ENCODE measurements at places on chromosomes 1 and 21.

GRCh38 chr1:113197719-113198330 is 124.8 kb downstream of the LRIG2 start:
- no peak for DNase-seq

DNA sequence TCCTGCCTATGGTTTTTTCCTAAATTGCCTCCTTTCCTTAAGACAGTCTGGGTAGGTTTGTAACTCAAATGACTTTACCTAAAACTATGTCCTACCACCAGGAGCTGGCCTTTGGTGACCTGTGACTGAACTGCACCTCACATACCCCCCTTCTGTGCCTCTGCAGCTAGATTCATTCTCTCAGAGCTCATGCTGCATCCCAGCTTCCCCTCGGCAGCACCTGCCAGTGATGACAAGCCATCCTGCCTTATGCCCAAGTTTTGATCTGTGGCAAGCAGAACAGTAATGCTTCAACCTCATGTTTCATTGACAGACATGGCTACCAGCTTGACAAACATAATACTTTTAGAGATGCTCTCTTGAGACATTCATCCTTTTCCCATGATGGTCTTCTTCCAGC is 141.9 kb downstream of the TSEN15 start:
- no peak for DNase-seq

DNA sequence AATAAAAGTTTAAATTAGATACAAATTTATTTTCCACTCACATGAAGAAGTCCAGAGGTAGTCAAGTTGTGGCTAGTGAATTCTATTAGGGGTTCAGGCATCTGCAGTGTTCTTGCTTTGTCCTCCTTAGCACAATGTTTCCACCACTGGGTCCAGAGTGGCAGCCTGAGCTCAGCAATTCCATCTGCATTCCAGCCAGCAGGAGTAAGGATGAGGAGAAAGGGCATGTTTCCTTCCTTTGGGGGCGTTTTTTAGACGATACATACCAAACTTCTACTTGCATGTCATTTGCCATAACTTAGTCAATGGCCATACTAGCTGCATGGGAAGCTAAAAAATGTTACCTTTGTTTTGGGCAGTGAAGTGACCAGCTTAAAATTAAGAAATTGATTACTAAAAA is 98.5 kb upstream of the VANGL1 start:
- no peak for DNase-seq

DNA sequence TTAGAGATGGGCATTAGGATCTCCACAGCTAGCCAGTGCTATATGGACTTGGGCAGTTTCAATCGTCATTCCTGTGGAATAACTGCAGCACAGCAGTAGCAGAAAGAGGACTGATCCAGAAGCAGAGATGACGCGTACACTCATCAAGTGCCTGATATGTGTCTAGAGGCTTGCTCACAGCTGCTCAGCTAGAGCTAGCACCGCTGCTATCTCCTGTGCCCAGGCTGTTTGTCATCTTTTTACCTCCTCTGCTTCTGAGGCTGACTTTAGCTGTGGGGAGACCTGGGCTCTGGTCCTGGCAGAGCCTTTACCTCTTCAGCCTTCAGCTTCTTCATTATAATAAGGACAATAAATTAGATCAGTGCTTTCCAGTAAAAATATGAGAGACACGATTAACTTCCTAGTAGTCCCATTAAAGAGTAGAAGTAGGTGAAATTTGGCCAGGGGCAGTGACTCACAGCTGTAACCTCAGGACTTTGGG is 5.3 kb downstream of the TENT5C start:
- DNase-seq, result peak; percentile 13

DNA sequence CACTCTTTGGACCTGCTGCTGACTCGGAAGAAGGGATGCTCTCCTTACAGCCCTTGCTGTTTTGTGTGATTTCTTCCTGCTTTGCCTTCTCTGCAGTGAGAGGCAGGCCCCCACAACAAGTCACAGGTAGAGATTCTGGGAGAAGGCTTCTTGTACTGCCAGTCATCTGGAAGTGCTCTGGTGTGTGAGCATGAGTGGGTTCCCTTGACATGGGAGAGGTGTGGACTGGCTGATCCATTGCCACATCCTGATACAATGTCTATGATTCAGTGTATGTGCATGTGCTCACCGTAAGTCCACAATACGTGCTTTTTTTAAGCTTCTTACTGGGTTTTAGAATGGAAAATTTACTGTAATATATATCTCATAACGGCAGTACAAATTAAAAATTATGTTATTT is 46.0 kb upstream of the PLA2G4A start:
- no peak for DNase-seq

GRCh38 chr1:168921629-168922028 is 184.9 kb upstream of the ATP1B1 start:
- DNase-seq, result no peak

- no peak for DNase-seq
Measured at GRCh38 chr21:17343055-17343454, 169.8 kb upstream of the CXADR start.

- no peak for DNase-seq
Measured at GRCh38 chr1:13808729-13809131, 108.7 kb downstream of the PRDM2 start.

GRCh38 chr1:155909894-155910293 is 1.3 kb downstream of the RIT1 start:
- DNase-seq, result no peak

GRCh38 chr21:34890724-34891612 is 158.1 kb downstream of the RUNX1 start:
- no peak for DNase-seq

DNA sequence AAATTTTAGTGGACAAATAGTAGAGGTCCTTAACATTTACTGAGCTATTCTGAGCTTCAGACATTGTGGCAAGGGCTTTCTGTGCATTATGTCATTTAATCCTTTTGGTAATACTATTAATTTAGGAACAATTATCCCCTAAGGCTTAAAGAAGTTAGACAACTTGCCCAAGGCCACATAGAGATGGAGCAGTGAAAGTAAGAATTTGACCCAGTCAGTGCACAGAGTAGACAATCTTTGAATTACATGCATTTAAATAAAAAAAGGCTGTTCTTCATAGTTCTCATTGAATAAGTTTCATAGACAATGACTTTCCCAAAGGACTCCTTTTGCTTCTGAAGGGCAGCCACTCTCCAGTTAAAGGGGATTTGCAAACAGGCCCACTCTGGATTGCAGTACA is 142.7 kb downstream of the RUNX1 start:
- no peak for DNase-seq

DNA sequence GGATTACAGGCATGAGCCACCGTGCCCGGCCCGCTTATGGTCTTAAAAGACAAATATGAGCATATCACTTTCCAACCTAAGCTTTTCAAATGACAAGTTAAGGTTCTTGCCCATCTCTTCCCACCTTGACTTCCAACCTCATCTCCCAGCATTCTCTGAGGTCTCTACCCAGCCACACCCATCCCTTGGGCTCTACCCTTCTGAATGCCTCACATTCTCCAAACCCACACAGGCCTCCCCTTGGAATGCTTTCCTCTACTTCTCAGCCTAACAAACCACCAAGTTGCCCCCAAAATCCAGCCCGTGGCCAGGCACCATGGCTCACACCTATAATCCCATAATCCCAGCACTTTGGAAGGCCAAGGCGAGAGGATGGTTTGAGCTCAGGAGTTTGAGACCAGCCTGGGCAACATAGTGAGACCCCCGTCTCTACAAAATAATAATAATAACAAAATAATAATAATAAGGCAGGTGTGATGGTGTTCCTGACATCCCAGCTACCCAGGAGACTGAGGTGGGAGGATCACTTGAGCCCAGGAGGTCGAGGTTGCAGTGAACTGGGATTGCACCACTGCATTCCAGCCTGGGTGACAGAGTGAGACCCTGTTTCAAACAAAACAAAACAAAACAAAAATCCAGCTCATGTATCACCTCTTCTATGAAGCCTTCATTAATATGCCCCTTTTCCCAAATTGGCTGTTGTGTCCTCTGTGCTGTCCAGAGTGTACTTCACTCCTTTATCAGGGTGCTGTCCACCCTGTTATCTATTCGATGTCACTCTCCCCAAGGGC is 11.2 kb downstream of the DCST2 start:
- no peak for DNase-seq

- DNase-seq, result no peak
Measured at GRCh38 chr1:84635429-84635828, 54.8 kb downstream of the SSX2IP start.

- no peak for DNase-seq
Measured at GRCh38 chr1:55170426-55170825, 44.7 kb downstream of the USP24 start.

All from SHP77 (cell line).